T-helper 22 cell (primary cell): ENCODE measurements at places on chromosomes 3 and 15.

DNA sequence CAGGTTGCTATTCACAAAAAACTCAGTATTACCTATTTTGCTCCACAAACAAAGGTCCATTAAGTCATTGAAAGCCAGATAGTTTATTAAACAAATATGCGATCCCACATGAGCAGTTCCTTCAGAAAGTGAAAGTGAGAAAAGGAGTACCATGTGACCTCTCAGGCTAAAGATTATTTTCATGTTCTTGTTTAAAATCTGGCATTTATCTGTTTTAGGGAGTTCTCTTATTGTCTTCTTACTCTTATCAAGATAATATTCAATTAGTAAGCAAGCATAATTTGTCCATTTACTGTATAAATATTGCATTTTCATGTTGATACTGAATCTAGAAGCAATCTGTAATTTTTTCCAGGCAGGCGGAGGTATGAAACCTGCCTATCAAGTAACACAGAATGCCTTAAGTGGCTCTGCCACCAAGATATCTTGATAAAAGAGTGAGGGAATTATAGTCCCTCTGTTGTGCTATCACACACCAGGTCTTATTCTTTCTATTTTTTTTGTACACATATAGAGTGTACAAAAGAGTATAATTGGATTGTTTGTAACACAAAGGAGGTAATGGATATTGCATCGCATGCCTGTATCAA lies 20.1 kb upstream of the PLSCR5 start:
- DNase-seq = no peak

- no peak for DNase-seq
Observed at GRCh38 chr3:94548581-94549316, 485.9 kb downstream of the NSUN3 start.

DNA sequence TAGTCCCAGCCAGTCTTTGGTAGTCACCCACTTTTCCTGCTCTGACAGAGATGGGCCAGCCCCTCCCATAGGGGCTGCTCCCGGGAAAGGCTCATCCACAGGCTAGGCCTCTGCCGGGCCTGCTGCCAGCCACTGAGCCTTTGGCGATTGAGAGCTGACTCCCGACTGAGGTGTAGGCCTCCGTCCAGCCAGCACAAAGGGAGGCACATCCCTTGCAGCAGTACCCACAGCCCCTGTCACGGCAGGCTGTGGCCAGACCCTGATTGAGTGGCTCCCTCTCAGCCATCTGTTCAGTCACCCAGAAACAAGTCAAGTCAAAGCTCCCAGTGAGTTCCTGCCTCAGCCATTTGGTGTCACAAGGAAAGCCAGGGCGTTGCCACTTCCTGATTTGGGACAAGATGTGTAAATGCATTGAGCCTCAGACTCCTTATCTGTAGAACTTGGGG lies 6.2 kb upstream of the PAK6 start:
- no peak for DNase-seq

DNA sequence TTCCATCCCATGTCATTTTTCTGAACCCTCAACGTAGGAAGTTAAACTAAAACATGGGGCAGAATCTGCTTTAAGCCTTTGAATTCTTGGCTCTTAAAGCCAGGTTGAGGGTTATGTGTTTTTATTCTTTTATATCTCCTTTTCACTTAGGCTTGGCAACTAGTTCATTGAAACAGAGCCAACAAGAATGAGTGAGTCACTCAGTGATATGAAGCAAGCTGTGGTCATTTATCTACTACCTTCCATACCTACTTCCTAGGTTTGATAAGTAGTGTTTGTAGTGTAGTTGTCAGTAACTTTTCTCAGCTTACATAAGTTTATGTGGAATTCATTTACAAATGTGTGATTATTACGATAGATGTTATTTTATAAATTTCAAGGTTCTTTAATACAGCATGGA lies 67.4 kb downstream of the SNRPN start:
- no peak for DNase-seq

- no peak for DNase-seq
Observed at GRCh38 chr15:61133361-61133760, 95.7 kb downstream of the RORA start.

- no peak for DNase-seq
Observed at GRCh38 chr3:128269796-128270195, 116.5 kb downstream of the EEFSEC start.

- no peak for DNase-seq
Observed at GRCh38 chr3:157240408-157240807, 80.5 kb upstream of the CCNL1 start.

GRCh38 chr3:112228786-112229185 lies 65.2 kb downstream of the SLC9C1 start:
- no peak for DNase-seq

DNA sequence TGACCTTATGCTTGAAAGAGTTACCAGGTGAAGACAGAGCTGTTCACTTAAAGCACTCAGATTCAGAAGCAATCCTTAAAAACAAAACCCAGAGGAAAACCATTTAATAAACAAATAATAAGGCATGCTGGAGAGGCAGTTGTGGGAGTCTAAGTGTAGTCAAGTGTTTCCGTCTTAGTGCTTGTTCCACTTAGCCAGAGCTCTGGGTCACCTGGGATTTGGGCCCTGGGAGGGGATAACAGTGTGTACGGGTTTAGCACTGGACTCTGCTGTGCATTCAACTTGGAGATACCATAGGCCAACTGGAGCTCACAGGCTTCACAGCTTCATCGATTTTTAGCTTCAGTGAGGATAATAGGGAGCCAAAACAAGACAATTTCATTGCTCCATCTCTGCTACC lies 444.6 kb downstream of the CNTN4 start:
- no peak for DNase-seq

- DNase-seq = no peak
Observed at GRCh38 chr3:144569651-144570050, 598.0 kb downstream of the DIPK2A start.

- DNase-seq = no peak
Observed at GRCh38 chr3:186193534-186194450, 84.9 kb upstream of the ETV5 start.

GRCh38 chr15:58517682-58518525 lies 86.1 kb downstream of the LIPC start:
- DNase-seq = no peak

DNA sequence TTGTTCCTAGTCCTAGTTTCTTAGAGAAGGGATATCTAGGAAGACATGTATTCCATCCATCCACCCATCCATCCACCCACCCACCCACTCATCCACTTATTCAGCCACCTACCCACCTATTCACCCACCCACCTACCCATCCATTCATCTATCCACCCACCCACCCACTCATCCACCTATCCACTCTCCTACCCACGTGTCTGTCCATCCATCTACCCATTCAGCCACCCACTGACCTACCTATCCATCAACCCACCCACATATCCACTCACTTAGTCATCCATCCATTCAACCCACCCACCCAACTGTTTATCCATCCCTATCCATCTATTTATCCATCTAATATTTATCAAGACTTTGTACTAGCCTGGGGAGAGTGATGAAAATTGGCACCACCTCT lies 120.5 kb downstream of the FBLN2 start:
- DNase-seq = no peak

GRCh38 chr15:51349156-51349844 lies 7.8 kb downstream of the GLDN start:
- no peak for DNase-seq

DNA sequence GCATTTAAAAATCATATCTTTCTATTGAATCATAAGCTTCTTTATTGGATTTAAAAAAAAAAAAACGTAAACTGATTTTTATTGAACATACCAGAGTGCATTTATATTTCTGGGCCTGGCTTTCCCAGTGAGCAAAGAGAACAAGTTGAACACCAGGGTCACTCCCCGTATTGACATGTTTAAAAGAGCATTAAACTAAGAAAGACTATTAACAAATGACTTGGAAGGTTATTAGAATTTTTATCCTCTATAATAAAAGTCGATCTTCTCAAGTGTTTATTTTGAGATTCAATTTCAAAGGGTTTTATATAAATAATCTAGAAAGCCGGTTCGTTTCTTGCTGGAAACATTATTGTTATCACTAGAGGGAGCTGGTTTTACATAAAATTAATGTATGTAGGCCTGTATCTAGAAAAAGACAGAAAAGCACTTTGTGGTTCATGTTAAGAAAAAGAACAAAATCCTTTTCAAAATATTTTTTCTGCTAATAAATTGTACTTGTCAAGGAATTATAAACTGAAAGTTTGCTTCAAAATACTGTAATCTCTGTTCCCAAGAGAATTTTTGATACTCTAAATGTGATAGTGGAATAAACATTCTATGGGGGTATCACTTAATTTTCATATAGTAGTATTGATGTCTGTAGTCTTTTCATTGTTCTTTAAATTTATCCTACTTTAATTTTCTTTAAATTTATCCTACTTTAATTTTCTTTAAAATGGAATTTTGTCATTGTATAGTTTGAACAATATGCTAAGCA lies 321.8 kb upstream of the MME start:
- no peak for DNase-seq

DNA sequence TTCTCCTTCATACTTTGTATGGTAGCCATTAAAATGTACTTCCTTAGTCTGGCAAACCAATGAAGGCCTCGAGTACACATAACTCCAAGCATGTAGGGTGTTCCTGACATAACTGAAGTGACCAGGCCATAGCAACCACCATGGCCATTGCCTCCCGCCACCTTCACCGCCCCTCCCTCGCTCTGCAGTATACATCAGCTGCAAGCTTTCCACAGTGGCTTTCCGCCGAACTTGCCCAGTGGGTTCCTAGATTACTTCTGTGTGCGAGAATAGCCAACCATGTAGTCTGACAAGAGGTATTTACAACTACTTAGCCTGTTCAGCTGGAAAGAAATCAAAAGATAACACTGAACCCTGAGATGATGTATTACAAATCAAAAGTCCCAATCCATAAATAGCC lies 3.4 kb upstream of the CTNNB1 start:
- no peak for DNase-seq

DNA sequence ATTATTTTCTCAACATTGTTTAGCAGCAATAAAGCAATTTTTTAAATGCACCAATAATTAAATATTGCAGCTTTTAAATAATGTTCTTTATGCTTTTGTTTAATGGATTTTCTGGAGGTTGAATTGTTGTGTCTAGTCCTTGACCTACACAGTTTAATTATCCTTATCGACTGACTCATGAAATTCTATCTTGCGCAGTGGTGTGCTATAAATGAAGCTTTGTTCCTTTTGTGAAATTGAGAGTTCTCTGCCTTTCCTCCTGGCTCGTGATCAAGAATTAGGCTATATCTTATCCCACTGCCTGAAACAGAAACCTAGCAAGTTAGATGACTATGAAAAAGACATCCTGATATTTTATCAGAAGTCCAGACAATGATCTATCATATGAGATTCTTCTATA lies 37.0 kb upstream of the PIK3R4 start:
- DNase-seq = no peak

DNA sequence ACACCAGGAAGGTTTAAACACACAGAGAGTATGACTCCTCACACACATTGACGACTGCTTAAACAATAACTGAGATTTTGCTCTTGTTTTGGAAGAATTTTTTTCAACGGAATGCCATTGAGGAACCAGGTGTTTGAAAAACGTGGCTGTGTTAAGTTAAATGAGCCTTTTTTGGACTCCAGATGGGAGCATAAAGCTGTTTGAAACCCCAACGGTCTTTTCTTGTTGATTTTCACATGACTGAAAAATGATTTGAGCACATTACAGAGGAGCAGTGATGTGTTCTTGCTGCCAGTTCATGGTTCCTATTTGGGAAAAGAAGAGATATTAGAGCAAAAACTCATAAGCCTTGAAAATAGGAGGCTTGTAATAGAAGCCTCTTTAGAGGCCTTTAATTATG lies 97.8 kb upstream of the SELENOK start:
- no peak for DNase-seq

DNA sequence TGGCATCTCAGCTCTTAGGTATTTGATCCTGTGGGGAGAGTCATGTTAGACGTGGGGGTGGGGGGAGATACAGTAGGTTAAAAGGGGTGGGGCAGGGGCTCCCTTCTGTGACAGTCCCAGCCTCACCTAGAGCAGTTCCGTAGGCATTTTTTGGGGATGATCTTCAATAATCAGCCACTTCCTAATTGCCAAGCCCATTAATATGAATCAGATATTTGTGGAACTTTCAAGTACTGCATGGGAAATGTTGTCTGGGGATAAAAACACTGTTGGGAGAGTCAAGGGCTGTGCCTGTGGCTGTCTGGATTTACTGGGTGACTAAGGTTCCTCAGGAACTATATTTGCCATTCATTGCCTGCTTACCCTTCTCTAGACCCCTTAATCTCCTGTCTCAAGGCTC lies 9.5 kb downstream of the C3orf52 start:
- DNase-seq = no peak

DNA sequence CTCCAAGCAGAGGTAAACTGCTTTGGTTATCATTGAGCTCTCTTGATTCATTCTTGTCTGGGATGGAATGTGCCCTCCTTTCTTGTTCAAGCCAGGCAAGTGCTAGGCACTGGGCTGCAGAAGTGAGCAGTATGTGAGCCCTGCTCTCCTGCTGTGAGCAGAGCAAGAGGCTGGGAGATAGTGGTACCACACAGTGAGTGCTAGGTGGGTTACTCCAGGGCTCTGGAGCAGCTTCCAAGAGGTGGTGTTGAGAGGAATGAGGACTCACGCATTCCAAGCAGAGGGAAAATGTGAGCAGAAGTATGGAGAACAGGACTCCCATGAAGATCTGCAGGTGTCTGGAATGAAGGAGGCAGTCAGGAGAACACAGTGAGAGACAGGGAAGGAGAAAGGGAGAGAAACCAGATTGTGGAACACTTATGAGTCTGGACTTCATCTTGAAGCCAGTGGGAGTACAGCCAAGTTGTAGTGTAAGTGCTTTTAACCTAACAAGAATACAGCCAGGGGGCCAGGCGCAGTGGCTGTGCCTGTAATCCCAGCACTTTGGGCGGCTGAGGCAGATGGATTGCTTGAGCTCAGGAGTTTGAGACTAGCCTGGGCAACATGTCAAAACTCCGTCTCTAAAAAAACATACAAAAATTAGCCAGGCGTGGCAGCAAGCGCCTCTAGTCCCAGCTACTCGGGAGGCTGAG lies 199.9 kb upstream of the CTDSPL start:
- DNase-seq = no peak

DNA sequence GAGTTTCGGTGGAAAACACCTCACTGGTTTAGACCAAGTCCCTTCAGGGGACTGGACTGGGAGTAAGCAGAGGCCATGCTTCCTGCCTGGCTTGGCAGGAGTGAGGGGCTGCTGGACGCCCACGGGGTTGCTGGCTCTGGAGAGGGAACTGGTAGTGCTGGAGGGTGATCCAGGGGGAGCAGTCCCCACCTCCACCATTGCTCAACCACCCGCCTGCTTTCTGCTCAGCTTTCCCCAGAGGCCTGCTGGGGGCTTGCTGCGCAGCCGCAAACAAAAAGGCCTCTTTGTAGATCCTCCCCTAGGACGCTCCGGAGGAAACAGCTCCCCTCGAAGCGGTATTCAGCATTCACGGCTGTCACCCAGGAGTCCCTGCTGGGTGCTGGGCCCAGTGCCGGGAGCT lies 33.5 kb downstream of the EBLN2 start:
- no peak for DNase-seq
